ENCODE measurements at places on chromosomes 16 and 17. TPM values are rescaled to one million over a fixed set of nuclear protein-coding genes. Genes with fewer than 3 reads are reported as not detected.

Gene KRT31
- total RNA-seq = not detected

Gene GPR179
- total RNA-seq = 0.05 TPM

Gene TMEM88
- total RNA-seq = 26.4 TPM

Gene UMOD
- total RNA-seq = not detected

Gene RAP1GAP2
- total RNA-seq = 63.8 TPM

Gene ADGRG3
- 0.36 TPM for total RNA-seq

Gene PFN1
- total RNA-seq = 182 TPM

Gene ORAI3
- 12.2 TPM for total RNA-seq

Gene TOB1
- total RNA-seq = 101 TPM

Gene FAM117A
- 12.8 TPM for total RNA-seq

Gene NPIPB5
- 49.5 TPM for total RNA-seq

Gene CDH11
- total RNA-seq = 20.9 TPM

Gene ABCA10
- 4.2 TPM for total RNA-seq

Measured in left ventricle myocardium inferior (tissue), 1 donor.